ENCODE measurements at places on chromosomes 1 and 21. TPM values are rescaled to one million over a fixed set of nuclear protein-coding genes. Genes with fewer than 3 reads are reported as not detected.

DNA sequence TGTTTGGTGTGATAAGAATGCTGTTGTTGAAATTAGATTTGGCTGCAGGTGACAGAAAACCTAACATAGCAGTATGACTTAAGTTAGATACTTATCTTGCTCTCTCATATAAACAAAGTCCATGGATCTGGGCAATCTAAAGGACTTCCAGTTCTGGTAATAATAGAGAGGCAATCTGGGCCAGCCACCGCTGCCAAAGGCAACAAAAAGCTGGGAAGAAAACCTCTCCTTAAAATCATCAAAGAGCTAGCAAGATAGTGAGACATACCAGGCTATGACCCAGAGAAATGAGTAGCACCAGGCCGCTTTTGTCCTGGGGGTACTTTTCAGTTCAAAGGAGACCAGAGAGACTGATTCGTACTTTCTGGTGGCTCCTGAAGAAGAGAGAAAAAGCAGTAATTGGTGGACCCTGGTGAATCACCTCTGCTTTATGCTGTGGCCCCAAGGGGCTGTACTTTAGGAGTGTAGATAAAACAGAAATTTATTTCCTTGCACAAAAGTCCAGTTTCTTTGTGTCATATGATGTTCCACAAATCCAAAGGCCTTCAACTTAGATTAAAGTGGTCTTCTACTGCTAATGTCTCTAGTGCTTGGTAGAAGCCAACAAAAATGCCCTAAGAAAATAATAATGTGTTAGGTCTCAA, 125.4 kb downstream of the TBX19 start:
- no peak for DNase-seq

- DNase-seq = no peak
These were observed 54.5 kb upstream of the PTGFRN start for GRCh38 chr1:116855191-116855619.

- DNase-seq = no peak
These were observed 65.1 kb downstream of the CLIC6 start for GRCh38 chr21:34733852-34734251.

GRCh38 chr1:203167026-203167912, 8.4 kb downstream of the MYBPH start:
- no peak for DNase-seq

DNA sequence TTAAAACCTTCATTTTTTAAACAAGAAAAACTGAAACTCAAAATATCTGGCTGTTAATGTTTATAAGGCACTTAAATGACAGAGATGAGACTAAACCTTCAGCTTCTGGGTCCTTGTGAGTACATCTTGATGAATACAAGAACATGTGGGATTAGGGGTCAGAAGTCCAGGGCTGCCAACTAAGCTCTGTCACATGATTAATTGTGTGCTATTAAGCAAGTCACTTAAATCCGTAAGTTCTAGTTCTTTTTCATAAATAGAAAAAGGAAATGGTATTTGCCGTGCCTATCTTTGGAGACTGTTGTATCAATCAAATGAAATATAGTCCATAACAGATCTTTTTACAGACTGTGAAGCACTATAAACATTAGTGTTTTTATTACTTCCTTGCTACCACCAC, 43.2 kb upstream of the KCTD3 start:
- no peak for DNase-seq

- no peak for DNase-seq
These were observed 14.0 kb downstream of the ETS2 start for GRCh38 chr21:38819719-38820159.

DNA sequence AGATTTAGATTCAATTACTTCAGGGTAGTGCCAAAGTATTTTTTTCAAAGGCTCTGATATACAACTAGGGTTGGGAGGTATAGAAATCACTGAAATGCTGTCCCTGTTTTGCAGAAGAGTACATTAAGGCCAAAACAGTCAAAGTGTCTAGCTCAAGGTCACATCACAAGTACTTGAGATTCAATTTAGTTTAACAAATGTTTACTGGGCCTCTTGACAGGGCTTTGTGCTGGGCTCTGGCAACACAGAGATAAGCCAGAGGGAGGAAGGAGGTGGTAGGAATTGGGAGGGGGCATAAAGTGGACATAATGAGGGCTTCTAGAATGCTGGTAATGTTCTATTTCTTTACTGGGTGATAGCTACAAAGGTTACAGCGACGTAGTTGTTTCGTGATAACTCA, 2.3 kb upstream of the SLC9A1 start:
- no peak for DNase-seq

DNA sequence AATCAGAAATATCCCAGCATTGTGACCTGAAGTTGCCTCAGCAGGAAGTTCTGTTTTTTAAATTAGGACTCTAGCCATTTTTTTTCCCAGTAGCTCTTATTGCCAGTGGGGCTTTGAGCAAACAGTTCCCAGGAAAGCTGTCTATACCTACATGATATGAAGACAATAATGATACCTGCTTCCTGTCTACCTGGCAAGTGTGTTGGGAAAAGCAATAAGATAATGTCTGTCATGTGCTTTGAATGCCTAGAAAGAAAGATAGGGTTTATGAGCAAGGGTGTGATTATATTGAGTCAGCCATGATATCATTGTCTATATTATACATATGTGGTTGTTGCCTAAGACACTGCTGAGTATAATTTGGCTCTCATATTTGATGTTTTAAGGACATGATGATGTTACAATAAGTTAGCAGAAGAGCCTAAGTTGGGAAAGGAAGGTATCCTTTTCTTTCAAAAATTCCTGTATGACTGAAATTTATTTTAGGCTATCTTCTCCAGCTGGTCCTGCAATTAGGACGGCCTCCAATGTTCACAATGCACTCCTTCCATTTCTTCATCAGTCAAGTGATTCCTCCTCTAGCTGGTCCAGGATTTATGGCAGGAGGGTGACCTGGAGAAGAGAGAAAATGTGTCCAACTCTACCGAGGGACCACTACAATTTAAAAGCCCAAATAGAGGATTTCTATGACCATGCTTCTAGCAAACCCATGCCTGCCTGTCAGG, 99.6 kb upstream of the CDC42BPA start:
- DNase-seq = no peak

GRCh38 chr21:29748391-29749167, 191.2 kb downstream of the GRIK1 start:
- DNase-seq = no peak

GRCh38 chr21:46437511-46437910, 21.2 kb upstream of the DIP2A start:
- DNase-seq = no peak

DNA sequence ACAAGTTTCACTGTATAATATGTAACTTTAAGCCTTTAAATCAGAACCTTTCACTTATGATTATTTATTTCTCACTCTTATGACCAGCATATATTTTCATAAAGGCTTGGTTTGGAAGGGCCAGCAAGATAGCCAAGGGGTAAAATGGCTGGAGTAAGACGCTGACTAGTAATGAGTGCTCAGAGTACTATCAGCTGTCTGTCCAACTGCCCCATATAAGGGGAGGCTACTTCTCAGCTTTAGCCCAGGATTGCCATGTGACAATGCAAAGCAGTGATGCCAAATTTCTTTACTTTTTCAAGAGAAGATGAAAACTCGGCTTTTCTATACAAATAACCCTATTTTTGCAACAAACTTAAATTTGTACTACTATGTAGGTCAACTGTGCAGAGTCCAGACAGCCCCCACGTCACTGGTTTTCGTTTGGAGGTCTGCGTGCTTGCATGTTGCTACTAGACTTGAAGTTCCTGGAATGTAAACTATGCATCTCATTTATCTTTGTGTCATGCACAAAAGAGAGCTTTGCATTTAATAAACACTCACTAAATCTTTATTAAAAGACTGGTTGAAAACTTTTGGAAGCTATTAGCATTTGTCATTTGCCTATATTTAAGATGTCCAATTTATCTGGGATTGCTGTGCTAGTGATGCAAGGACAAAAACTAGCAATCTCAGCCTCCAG, 110.4 kb downstream of the TNFSF18 start:
- no peak for DNase-seq

- DNase-seq = no peak
These were observed 48.3 kb downstream of the IL23R start for GRCh38 chr1:67214420-67215174.

DNA sequence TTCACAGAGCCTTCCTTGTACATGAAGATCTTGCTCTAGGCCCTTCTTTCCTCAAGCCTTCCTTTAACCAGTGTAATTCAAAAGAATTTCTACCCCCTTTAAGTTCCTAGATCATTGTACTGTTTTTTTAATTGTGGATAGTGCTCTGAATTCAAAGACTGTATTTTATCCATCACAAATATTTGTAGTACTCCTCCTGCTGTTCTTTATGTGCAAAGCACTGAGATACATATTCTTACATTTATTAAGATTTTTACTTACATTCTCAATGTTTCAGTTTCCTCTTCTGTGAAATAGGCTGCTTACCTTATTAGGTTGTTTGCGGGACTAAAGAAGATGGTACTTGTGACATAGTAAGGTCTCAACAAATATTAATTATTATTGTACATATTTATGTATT, 168.8 kb upstream of the PDE4B start:
- DNase-seq = no peak

DNA sequence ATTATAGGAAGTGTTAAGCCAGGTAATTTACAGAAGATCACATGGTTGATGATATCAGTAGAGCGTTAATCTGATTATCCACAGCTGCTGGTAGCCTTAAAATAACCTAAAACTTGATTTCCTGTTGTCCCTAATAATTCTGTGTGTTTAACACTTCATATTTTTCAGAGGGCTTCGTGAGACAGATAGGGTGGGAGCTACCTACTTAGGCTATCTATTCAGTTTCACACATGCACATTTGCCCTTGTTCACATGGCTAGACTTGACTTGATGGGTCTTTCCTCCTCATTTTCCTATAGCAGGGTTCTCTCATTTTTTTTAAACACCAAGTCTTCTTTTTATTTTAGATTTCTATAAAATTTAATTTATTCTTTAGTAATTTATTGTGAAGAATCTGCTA, 11.0 kb downstream of the BACH1 start:
- DNase-seq = no peak

The MSH4 gene
- total RNA-seq = 0.35 TPM

The TNFRSF25 gene
- total RNA-seq = 33.0 TPM

The DNAJC28 gene
- 1.9 TPM for total RNA-seq

The CD101 gene
- 2.5 TPM for total RNA-seq

The SASS6 gene
- 3.6 TPM for total RNA-seq

The C4BPA gene
- 0.67 TPM for total RNA-seq

The LRRN2 gene
- total RNA-seq = 0.18 TPM

The OVAAL gene
- not detected for total RNA-seq

The TEDDM1 gene
- total RNA-seq = not detected

All from esophagus squamous epithelium (tissue), 5 donors.